ENCODE measurements at places on chromosomes 16 and 17.

DNA sequence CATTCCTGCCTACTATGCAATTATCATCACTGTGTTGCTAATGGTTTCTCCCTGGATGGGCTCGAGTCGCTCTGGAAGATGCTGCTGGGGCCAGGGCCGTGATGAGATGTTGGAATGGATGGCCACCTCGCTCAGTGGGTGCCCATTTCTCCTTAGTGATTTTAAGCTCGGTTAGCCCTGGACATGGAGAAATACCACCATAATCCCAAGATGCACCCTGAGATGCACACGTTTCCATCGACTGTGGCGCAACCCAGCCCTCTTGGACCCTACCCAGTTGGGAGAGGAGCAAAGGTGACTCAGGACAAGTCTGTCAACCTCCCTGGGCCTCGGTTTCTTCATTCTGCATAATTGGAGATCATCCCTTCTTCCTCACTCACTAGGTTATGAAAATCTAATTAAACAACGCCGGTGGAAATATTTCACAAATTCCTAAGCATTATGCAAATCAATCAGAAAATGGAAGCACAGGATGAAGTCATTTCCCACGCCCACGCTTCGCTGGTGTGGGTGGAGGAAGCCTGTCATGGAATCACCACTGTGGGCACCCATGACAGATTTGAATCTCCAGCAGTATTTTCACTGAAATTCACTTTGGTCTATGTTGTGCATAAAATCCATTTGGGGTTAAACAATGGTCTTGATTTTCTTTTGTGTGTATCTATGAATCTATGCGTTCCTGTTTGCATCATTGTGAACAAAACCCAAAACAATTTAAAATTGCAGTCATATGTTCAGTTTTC is 195.2 kb downstream of the AXIN2 start:
- DNase-seq, result no peak

DNA sequence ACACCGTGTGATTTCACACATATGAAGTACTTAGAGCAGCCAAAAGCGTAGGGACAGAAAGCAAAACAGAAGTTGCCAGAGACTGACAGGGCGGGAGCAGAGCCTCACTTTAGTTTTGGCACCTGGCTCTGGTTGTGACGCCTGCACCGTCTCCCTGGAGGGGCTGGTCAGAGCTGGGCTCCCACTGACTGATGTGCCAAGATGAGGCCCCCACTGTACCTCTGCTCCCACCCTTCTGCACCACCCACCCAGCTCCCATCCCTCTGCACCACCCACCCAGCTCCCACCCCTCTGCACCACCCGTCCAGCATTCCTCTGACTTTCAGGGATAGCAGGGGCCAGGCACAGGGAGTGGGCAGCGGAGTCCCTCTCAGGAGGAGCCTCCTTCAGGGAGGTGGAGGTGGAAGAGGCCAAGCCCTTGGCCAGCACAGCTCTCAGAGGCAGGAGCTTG is 3.2 kb upstream of the PRSS21 start:
- no peak for DNase-seq

- no peak for DNase-seq
These were observed 39.1 kb downstream of the DHX38 start for GRCh38 chr16:72132726-72133125.

- peak; percentile 33 for DNase-seq
These were observed 5.2 kb downstream of the ASGR1 start for GRCh38 chr17:7173687-7174602.

GRCh38 chr17:66191593-66192377 is at the start of gene CEP112:
TSS of gene CEP112 (minus strand) at chr17:66192133.
- peak; percentile 88 for DNase-seq

DNA sequence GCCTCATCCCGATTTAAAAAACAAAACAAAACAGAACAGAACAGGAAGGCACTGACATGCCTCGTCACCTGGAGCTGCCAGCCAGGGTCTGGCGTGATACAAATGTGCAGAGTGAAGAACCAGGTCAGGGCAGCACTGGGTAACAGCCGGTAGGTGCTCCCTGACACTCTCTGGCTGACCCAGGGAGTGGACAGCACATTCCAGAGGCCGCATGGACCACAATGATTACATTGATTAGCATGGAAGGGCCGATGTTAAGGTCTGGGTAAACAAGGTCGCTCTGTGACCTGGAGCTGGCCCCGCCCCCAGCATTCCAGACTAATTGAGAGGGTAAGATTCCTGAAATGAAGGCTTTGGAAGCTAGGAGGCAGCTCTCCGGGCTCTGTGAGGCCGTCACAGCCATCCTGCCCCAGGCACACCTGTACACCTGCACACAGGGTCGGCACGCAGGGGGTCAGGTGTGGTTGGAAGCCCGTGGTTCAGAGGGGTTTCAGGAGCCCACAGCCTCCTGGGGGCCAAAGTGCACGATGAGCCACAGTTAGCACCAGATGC is 21.4 kb downstream of the PIEZO1 start:
- no peak for DNase-seq

DNA sequence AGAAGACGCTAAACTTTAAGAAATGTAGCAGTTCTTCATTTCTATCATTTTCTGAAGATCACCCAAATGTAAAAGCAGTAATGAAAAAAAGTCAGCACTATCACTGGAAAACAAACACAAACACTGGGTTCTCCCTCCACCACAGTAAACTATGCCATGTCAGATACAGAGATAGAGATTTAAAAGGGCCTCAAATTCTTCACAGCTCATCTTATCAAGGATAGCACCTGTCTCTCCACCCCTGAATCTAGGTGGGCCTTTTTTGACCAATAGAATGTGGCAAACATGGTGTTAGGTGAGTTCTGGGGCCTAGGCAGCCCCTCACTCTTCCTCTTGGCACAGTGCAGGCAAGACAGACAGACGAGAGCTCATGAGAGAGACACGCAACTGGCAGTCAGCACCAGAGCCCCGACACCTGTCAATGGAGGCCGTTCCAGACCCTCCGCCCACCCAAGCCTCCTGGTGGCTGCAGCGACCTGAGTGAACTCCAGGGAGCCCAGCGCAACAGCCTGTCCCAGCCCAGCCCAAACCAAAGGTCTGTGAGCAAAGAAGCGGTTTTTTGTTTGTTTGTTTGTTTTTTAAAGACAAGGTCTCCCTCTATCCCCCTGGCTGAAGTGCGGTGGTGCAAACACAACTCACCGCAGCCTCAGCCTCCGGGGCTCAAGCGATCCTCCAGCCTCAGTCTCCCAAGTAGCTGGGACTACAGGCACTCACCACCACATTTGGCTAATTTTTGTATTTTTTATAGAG is 79.8 kb downstream of the TBC1D16 start:
- no peak for DNase-seq

DNA sequence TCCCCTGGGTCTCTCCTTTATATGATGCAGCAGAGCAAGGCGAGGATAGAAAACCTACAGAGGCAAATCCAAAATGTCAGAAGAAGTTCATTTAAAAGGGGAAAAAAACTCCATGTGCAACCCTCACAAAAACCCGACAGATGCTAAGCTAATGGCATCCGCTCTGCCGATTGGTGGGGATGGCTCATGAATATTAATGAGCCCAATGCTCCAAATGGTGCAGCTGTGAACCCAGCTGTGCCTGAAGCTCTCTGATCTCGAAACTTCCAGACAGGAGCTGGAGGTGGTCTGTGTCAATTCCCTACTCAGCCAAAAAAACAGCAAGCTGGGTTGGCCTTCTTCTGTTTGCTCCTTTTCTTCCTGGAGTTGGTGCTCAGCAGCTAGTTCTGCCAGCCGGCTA is 15.5 kb downstream of the SNX11 start:
- no peak for DNase-seq

DNA sequence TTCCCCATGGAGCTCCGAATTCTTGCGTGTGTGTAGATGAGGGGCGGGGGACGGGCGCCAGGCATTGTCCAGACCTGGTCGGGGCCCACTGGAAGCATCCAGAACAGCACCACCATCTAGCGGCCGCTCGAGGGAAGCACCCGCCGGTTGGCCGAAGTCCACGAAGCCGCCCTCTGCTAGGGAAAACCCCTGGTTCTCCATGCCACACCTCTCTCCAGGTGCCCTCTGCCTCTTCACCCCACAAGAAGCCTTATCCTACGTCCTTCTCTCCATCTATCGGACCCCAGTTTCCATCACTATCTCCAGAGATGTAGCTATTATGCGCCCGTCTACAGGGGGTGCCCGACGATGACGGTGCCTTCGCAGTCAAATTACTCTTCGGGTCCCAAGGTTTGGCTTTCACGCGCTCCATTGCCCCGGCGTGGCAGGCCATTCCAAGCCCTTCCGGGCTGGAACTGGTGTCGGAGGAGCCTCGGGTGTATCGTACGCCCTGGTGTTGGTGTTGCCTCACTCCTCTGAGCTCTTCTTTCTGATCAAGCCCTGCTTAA is 617 bp upstream of the SENP3 start:
- peak; percentile 67 for DNase-seq

DNA sequence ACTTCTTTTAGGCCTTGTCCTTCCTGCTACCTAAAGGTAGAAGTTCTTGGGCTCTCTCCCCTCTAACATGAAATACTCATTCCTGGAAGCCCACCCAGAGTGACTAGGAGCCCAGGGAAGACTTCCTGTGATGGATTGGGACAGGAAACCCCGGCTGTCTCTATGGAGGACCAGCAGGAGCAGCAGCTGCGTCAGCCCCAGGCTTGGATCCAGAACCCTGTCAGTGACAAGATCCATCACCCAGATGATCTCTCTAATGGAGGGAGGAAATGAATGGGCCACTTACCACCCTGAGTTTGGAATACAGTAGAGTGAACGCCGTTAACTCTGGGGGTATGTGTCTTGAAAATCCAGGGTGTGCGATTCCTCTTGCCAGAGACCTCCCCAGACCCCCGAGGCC is 195.7 kb upstream of the WSCD1 start:
- no peak for DNase-seq

DNA sequence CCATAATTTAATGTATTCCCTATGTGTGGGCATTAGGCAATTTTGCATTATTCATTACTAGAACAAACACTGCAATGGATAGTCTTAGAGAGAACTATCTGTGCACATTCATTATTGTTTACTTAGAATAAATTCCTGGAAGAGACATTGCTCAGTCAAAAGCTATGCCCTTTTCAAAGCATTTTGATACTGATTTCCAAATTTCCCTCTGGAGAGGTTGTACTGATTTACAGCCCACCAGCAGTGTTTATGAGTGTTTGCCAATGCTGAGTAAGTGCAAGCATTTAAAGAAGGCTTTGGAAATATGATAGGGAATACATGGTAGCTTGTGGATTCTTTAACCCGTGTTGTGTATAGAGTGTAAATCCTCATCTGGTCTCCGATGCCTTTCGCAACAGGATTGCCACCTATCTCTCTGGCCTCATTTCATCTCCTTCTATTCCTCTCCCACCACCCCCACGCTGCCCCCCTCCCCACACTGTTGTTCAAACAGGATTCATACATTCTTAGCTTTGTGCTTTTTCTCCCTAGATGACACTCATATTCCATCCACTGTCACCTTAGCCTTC is 33.4 kb upstream of the MMD start:
- no peak for DNase-seq

GRCh38 chr17:6084311-6085161 is 14.4 kb downstream of the WSCD1 start:
- no peak for DNase-seq

DNA sequence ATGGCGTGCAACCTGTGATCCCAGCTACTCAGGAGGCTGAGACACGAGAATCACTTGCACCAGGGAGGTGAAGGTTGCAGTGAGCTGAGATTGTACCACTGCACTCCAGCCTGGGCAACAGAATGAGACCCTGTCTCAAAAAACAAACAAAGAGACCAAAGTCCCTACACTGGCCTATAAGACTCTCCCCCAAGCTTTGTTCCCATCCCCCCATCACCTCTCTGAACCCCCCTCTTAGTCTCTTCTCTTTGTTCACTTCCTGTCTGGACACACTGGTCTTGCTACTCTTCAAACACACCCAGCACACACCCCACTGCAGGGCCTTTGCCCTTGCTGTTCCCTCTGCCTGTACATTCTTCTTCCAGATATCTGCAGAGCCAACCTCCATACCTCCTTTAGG is 7.8 kb upstream of the SCNN1B start:
- DNase-seq, result no peak

DNA sequence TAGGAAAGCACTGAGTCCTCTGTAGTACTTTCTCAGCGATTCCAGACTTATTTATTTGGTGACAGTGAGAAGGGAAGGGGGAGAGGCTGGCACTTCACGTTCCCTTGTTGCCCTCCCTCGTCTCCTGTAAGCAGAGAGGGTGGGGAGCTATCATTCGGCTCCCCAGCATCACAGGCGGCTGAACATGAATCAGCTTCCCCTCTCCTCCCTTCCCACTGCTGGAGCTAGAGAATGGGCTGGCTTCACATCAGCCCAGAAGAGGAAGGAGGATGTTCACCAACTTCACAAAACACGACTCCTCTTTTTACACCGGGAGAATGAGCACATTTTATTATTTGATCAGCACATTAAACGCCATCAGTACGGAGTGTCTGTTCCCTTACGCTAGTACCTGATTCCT is 6.7 kb upstream of the CMIP start:
- DNase-seq, result no peak

- DNase-seq, result no peak
These were observed 36.5 kb downstream of the IRF8 start for GRCh38 chr16:85935391-85935973.

DNA sequence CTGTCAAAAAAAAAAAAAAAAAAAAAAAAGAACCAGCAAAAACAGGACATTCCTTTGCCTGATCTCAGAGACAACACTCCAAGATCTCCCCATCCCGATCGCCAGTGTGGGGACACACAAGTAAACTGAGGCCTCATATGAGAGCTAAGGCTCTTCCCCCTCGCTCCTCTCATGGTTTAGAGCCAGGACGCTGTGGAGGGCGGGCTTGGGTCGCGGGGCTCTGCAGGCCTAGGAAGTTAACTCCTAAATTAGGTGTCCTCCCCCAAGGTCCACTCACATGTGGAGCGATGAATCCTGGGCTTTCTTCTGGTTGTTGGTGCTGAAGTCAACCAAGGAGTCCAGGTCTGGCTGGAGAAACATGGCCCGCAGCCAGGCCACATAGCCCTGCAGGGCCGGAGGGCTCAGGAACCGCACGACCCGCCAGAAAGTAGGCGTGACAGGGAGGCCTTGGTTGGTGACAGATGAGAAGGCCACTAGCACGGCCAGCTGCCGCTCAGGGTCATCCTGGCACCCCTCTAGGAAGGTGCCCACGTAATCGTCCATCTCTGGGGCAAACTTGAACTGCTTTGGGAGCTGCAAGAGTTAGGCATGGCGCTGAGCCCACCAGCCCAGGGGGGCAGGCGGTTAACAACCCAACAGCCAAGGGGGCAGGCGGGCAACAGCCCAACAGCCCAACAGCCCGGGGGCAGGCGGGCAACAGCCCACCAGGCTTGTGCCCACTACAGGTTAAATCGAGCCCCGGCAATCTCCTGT is 5.2 kb downstream of the MYBBP1A start:
- no peak for DNase-seq

- peak; percentile 86 for DNase-seq
These were observed 11.4 kb upstream of the TCAP start for GRCh38 chr17:39653662-39654331.

- no peak for DNase-seq
These were observed 15.4 kb upstream of the HSBP1 start for GRCh38 chr16:83792391-83792790.

GRCh38 chr17:34163646-34164045 is 91.4 kb upstream of the CCL2 start:
- no peak for DNase-seq

- peak; percentile 63 for DNase-seq
These were observed 1.3 kb downstream of the RAB37 start for GRCh38 chr17:74738051-74738996.

GRCh38 chr16:22424161-22424937 is 49.9 kb upstream of the CDR2 start:
- DNase-seq, result no peak

All from T-helper 17 cell (primary cell).